Daoy (cell line): ENCODE measurements at places on chromosomes 3 and 15.

DNA sequence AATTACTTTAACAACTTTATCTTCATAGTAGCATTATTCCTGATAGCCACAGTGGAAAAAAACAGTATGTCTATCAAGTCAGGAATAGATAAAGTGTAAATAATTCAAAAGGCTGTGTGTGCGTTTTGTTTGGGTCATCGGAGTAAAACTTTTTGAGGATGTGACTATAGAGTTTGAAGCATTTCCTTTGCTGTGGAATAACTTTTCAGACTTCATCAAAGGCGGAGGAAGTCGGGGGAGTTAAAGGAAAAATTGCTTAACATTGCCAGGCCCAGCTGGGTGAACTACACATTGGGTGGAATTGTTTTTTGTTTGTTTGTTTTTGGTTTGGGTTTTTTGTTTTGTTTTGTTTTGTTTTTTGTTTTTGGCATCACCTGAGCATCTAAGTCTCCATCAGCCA is 70.4 kb upstream of the CRTC3 start:
- no peak for DNase-seq

DNA sequence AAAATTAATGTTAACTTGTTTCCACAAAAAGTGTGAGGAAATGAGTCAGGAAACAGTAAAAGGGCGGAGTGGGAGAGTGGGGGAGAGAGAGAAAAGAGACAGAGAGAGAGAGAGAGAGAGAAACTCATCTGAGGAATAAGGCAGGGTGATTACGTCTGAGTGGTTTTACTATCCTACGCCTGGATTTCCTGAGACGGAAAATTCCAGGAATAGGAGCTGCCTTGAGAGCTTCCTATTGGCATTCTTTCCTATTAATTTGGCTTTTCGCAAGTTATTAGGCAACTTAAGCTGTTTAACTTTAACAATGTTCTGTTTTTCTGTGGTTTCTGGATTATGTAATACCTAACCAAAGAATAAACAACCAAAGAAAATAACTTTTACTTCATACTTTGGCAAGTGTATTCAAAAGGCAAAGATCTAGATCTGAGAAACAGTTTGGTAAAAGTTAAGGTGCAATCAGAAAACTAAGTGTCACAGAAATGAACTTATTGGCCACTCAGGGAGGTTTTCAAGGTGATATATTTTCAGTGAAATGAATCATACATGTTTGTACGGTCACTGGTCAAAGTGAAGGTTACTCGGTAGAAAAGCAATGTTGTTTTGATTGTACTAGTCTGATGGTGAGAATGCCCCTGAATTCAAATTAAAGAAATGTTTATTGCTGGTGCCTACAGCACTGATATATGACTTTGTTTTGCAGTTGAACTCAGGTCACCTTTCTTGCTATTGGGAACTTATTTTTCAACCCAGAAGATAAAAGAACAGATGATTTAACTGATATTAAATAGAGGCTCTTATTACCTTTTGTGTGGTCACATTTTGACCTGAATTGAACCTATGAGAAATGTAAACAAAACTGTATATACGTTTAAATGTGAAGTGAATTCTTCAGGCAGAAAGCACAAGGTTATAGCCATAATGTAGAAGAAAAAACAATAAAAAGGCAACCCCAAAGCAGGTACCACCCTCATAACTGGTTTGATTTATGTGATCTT is 39.9 kb upstream of the TNFSF10 start:
- peak; percentile 62 for DNase-seq

DNA sequence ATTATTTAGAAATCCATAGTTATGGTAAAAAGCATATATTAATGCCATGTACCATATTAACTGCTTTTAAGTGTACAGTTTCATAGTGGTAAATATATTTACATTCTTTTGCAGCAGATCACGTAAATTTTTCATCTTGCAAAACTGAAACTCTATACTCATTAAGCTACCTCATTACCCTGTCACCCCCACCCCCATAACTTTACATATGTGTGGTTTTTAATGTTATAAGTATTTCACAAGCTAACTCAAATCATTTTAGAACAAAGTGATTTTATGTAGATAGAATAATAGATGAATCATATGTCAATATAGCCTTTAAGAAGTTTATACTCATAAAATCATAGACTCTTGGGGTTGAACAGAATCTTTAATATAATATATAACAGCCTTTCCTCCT is 7.1 kb upstream of the TP63 start:
- DNase-seq: no peak

DNA sequence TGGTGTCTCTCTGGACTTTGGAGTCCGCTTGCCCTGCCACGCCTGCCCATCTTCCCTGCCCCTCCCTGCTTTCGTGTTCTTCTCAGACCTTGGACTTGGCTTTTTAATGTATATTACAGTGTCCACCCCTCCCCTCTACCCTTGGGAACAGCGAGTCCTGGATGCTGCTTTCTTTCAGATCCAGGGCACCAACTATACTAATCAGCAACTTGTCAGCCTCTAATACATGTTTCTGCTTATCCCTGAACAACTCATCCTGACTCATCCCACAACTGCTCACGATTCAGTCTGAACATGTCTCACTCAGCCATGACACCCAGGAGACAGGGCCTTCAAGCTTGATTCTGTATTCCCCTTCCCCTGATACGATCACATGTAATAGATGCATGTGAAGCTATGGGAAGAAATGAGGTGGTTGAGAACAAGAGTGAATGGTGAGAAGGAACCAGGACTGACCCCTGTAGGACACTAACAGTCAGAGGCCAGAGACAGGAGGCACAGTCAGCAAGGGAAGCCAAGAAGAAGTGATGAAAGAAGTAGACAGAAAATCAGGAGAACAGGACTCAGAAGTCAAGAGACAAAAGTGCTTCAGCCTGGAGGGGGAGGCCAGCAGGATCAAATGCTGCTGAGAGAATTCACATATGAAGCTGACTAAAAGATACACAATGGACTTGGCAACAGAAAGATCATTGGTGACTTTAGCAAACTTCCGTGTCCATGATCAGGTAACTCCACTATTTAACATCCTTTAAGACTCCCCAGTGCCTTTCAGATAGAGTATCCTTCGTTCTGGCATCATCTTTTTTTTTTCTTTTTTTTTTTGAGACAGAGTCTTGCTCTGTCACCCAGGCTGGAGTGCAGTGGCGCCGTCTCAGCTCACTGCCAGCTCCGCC is 35.4 kb downstream of the BCL2L10 start:
- peak; percentile 95 for DNase-seq

DNA sequence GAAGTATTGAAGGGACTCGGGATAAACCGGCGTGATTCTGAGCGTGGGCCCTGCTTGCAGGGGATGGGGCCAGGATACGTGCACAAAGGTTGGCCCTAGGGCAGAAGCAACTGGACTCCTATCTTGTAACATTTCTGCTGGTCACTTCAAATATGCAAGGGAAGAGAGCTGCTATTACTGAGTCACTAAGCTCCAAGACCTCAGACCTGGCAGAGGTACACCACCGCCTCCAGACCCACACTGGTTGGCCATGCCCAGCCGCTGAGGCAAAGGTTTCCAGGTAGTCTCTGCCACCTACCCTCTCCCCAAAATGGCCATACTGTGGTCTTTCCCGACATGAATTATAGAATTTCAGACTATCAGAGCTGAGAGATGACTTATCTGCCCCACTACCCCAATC is 13.4 kb upstream of the STRA6 start:
- DNase-seq: no peak

GRCh38 chr15:48814286-48814685 is 3.4 kb upstream of the CEP152 start:
- DNase-seq: no peak

DNA sequence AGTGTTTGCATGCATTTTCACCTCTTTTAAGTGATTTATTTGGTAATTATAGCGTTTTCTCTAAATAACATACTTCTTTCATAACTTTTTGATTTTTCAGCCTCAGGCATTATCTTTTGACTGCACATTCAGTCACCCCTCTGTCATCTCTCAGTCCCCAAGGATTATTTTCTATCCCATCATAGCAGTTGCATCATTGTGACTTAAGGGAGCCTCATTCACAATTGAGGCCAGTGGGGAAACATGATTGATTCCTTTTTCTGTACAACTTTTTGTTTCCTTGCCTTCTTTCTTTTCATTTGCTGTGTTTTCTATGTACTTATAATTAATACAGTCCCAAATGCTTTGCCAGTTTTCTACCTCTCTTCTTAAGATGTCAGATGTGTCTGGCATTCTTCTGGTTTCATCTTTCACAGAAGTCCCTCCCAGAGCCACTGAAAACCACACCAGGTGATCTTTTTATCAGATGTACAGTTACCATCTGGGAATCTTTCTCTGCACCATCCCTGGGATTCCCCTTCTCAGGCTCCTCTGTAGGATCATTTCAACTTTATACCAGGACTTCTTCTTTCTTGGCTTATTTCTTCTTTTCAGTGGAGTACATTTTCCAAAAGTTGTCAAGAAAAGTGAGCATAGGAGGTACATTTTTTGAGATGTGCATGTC is 151.4 kb downstream of the RAP2B start:
- no peak for DNase-seq

DNA sequence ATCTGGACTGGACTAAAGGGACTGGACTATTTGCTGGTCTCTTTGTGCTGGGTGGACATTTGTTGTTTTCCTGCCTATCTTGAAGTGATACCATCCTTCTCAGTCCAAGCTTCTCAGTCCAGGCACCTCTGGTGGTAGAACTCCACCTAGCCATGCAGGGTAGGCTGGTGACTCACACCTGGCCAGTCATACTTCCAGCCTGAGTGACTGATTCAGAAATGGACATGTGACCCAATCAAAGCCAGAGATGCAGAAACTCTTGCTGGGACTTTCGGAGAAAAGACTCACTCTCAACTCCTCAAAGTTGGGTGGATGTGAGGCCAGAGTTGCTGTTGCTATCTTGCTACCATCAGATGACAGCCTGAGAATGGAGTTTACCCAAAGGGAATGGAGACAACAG is 5.6 kb upstream of the ASB14 start:
- DNase-seq: peak; percentile 61

DNA sequence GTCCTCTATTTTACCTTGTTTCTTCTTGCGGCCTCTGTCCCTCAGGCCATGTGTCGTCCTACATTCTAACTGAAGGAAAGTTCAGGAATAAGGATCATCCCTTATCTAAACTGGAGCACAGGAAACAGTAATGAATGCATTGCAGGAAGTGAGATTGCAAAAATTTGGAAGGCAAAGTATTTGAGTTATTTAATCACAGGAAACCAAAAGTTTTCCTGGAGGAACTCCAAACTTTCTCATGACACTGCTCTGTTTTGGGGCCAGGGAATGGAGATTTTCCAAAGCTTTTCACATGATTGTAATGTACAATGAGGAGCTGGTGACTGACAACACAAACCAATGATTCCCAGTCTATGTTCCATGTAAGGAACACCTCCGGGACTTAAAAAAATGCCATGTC is 57.8 kb upstream of the PLSCR4 start:
- DNase-seq: peak; percentile 51

DNA sequence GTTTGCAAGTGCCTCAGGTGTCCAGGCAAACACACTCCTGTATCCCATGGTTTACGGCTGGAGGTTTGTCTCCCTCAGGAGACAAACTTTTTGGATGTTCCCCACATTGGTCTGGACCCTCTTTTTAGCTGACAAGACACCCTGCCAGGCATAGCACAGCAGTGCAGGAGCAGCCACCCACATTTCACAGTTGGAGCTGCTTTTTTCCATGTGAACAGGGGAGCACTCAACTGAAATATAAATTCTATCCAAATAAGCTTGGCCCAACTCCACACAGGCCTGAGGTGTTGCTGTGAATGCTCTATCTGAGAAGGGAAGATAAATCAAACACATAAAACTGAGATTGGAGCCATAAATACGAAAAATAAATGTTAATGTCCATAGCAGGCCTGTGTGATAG is 501.3 kb upstream of the IL12A start:
- no peak for DNase-seq

DNA sequence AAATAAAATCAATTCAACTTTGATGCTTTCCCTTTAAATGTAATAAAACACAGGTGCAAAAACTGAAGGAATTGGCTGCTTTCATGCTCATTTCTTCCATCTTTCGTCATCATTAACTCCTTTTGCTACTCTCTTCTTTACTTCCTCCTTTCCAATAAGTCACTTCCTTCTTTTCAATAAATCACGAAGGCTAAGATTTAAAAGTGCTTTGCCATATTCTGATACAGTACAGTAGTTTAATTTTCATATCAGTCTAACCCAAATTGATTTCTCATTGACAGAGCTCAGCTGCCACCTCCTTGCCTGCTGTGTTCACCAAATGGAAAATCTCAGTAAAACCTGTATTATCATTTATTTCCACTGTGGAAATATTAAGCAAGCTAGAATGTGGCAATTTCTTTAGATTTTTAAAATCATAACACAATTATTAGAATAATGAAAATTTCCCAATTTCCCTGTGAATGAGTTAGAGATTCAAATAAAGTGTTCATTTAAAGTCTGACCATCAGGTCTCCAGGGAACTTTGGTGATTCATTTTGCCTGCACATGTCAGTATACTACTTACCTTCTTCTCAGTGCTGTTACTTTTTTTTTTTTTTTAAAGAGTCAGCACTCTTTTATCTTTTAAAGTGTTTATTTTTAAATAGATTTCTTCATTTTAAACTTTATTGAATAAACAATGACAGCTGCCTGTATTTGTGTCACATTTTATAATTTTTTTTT is 41.6 kb downstream of the NANOGP8 start:
- no peak for DNase-seq

GRCh38 chr15:101469520-101470288 is 19.8 kb downstream of the PCSK6 start:
- DNase-seq: peak; percentile 67
